A549 treated with DMSO at 1 μM for 4 hours (cell line): ENCODE measurements at places on chromosomes 3 and 15. TPM values are rescaled to one million over a fixed set of nuclear protein-coding genes. Genes with fewer than 3 reads are reported as not detected.

The ST6GAL1 gene
- total RNA-seq: 2.4 to 4.3 TPM (median 3.0 TPM) in 5 replicates

The ALDH1L1 gene
- 0.16 to 0.43 TPM (median 0.24 TPM) in 5 replicates for total RNA-seq

The SGO1 gene
- total RNA-seq: 14.9 to 18.5 TPM (median 17.6 TPM) in 5 replicates

The TMEM212 gene
- total RNA-seq: not detected in 5 replicates

The TMC3 gene
- not detected in 5 replicates for total RNA-seq

The SLC22A13 gene
- total RNA-seq: 0.05 to 0.09 TPM in 2 of 5 replicates, not detected in the others

The GOLGA8M gene
- total RNA-seq: not detected in 5 replicates

The VIPR1 gene
- total RNA-seq: 0.46 to 0.82 TPM (median 0.66 TPM) in 5 replicates

The PDE8A gene
- total RNA-seq: 29.2 to 37.5 TPM (median 36.2 TPM) in 5 replicates

The SCN11A gene
- 0.01 TPM in 1 of 5 replicates, not detected in the others for total RNA-seq

The KNG1 gene
- total RNA-seq: 0.17 TPM in 1 of 5 replicates, not detected in the others

The MUSTN1 gene
- not detected in 5 replicates for total RNA-seq

The IL5RA gene
- total RNA-seq: not detected in 5 replicates

The PPARG gene
- 39.4 to 44.0 TPM (median 40.6 TPM) in 5 replicates for total RNA-seq

The VPS8 gene
- total RNA-seq: 8.3 to 10.2 TPM (median 9.6 TPM) in 5 replicates

The GUCA1C gene
- total RNA-seq: not detected in 5 replicates
